HCT116 (cell line): ENCODE measurements at places on chromosomes 4 and X.

GRCh38 chr4:128338634-128339355 lies 51.2 kb upstream of the PGRMC2 start:
- DNase-seq: no peak

DNA sequence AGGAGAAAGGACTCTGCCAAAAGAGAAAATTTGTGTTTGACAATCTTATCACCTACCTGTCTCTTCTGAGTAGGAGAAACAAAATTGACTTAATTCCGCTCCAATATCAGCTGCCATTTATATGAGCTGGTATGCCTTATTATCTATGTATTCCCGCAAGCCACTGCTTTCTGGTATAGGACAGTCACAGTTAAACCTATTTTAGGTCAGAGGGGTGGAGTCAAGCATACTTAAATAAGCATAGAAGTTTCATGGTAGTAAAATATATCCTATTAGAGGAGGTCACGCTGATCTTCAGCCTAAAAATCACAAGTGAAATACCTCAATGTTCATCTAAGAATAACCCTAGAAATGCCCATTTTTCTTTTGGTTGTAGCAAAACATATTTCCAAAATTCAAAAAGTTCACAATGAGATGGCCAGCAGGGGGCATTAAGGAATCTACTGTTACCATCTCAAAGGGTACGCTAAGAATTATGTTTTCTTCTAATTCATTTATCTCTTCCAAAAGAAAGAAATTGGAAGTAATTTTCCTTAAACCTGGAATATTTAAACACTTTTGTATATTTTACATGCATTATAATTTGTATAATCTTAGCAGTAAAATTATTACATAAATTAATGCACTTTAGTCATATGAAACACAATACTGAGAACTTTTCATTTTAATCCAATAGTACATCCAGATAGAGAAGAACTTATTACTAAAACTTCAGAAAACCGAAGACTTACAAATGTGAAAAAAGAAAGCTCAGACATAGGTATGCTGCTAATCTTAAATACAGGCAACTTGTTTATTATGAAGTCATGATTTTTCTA lies 10.5 kb downstream of the PPAT start:
- DNase-seq: no peak

DNA sequence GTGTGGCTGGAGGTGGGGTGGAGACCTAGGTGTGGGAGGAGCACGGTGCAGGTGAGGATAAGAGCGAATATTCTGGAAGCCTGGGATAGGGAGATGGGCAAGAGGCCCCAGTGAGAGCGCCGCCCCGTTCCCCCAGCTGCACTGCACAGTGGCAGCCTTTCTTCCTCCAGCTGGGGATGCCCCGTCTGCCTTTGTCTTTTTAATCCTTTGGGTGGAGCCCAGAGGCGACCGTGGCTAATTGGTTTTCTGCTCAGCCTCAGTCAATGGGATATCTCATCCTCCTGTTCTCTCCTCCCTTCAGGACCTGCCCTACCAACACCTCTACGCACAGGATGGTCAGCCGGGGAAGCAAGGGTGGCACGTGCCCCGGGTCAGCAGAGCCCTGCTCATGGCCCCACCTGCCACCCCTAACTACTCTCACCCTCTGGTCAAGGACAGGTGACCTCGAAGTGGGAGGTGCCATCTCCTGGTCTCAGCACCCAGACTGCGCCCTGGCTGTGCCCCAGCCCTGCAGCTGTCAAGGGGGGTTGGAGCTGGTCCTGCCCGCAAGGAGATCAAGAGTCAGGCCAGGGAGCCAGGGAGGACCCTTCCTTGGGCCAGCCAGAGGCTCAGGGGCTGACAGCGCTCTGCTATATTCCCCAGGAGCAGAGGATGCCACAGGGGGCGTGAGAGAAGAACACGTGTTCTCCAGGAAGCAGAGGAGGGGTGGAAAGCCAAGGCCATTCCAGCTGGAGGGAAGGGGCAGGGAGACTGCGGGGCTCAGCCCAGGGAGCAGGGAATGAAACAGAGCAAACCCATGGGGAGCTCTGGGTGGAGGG lies 64.0 kb downstream of the ADRA2C start:
- no peak for DNase-seq

- no peak for DNase-seq
Measured at GRCh38 chr4:33133723-33134122, 2413.6 kb downstream of the PCDH7 start.

- no peak for DNase-seq
Measured at GRCh38 chr4:162871990-162872389, 294.7 kb downstream of the NAF1 start.

DNA sequence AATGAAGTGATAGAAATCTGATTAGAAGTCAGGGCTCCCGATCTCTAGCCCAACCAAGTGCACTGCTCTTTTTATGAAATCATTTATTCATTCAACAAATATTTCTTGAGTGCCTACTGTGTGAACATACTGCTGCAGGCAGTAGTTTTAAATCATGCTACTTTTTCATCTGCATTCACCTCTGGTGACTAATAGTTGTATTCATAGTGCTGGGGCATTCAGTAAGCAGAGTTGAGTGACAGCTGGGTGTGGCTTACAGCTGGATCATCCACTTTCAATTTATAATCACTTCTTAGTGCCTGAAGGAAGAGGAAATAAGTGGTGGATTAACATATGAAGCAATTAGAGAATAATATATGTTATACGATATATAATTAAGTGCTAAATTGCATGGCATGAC lies 94.1 kb upstream of the HPRT1 start:
- no peak for DNase-seq

GRCh38 chr4:75497133-75497532 lies 17.1 kb downstream of the RCHY1 start:
- no peak for DNase-seq

GRCh38 chr4:86497131-86497530 lies 97.0 kb upstream of the PTPN13 start:
- DNase-seq: no peak

DNA sequence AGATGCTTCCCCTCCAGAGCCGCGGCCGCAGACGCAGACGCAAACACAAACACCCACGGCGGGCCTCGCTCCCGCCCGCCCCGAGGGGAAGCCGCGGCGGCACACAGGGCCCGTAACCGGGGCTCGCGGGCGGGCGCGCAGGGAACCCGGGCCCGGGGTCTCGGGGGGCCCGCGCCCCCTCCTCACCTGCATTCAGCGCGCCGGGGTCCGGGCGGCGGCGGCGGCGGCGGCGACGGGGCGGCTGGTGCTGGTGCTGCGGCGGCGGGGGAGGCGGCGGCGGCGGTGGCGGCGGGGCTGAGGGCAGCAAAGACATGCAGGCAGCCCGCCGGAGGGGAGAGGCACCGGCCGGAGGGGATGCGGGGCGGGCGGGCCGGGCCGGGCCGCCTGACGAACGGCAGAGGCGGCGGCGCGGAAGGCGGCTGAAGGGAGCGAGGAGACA lies 255 bp upstream of the CNOT6L start:
- DNase-seq: no peak

DNA sequence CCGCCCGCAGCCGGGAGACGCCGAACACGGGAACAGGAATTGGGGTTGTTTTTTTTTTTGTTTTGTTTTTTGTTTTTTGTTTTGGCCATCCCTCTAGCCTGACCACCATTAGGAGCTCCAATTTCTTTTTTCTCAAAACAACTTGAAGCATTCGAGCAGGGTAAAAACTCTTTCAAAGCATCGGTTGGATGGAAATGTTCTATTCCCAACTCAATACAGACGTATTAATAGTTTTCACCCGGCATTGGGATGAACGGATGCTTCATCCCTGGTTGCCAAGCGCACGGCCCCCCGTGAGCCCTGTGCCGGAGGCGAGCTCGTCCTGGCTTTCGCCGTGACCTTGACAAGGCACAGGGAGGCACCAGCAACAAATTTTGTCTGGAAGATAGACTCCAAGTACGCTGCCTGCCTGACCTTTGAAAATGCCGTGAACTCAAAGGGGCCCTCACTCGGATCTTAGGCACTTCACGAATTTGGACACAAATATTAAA lies 352 bp upstream of the MAP3K15 start:
- DNase-seq: no peak

GRCh38 chr4:169604131-169604900 lies 8.1 kb downstream of the NEK1 start:
- DNase-seq: no peak

GRCh38 chrX:13023979-13024378 lies 20.4 kb downstream of the FAM9C start:
- no peak for DNase-seq

DNA sequence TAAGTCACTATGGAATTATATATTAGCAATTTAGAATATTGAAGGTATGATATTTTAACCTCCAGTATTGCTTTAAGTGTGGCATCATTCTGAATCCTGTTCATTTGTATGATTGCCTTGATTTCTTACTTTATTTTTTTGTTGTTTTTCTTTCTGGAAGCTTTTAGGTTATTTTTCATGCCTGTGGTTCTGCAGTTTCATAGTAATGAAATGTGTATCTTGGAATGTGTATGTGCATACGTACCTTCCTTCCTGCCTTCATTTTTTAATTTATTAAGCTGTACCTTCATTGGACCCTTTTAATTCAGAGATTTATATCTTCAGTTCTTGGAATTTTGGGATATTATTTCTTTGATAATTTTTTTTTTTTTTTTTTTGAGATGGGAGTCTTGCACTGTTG lies 22.1 kb downstream of the CPEB2 start:
- no peak for DNase-seq

- no peak for DNase-seq
Measured at GRCh38 chr4:88207171-88207570, 48.7 kb upstream of the ABCG2 start.

DNA sequence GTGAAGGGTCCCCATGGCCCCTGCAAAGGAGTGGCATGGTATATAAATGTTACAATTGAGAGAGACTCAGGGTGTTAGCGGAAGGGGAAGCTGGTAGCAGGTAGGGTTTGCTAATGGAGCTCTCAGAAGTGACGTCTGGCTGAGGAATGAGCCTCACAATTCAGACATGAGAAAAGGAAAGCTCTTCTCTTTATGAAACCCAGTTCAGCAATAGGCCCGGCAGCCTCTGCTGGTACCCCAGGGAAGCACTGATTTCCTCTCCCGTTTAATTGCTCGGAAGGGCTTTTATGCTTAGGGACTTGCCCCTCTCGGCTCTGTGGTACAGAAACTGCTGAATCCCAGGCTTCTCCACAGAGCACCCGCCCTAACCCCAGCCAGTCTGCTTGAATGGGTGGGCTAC lies 19.4 kb upstream of the AFAP1 start:
- no peak for DNase-seq

DNA sequence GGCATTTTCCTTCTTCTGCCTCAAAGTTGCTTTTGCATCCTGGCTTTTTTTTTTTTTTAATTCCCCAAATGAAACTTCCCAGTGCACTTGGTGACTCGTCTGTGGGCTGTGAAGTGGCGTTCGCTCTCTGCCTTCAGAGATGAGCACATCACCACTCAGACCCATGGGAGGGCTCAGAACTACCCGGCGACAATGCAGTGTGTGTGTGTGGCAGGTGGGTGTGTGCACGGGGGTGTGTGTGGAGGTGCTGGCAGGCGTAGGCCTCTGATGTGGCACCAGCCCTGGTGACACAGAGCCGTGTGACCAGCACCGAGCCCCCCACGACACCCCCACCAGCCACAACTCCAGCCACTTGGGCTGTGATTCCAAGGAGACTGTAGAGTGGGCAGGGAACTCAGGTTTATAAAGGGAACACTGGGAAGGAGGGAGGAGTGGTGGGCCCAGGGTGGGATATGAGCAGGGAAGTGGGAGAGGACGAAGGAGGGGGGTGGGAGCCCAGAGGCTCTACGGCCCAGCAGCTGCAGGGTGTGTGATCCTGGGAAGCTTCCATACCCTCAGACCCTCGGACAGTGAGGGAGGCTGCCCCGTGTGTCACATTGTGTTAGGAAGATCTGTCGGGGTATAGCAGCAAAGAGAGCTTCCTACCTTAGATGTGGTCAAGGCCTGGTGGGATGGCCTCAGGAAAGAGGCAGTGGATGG lies 6.0 kb upstream of the WFS1 start:
- no peak for DNase-seq
